ENCODE measurements at places on chromosomes 12 and 14.

GRCh38 chr12:124436366-124436765, 131.0 kb downstream of the NCOR2 start:
- no peak for DNase-seq

DNA sequence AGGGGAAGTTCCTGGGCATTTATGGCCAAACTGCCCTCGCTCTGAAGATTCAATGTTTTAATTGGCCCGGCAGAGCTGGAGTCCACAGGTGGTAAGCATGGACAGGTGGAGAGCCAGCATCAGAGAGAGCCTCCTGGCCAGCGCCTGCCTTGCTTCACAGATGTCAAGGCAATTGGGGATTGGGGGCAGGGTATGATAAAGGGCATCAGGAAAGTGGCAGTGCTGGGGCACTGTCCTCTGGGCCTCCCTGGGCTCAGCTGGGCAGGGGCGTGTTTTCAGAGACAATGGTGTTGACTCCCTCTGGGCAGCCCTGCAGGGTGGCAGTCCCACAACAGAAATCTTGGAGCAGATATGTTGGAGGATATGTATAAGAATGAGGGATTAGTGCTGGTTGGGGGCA, 237.3 kb downstream of the CACNA1C start:
- no peak for DNase-seq

DNA sequence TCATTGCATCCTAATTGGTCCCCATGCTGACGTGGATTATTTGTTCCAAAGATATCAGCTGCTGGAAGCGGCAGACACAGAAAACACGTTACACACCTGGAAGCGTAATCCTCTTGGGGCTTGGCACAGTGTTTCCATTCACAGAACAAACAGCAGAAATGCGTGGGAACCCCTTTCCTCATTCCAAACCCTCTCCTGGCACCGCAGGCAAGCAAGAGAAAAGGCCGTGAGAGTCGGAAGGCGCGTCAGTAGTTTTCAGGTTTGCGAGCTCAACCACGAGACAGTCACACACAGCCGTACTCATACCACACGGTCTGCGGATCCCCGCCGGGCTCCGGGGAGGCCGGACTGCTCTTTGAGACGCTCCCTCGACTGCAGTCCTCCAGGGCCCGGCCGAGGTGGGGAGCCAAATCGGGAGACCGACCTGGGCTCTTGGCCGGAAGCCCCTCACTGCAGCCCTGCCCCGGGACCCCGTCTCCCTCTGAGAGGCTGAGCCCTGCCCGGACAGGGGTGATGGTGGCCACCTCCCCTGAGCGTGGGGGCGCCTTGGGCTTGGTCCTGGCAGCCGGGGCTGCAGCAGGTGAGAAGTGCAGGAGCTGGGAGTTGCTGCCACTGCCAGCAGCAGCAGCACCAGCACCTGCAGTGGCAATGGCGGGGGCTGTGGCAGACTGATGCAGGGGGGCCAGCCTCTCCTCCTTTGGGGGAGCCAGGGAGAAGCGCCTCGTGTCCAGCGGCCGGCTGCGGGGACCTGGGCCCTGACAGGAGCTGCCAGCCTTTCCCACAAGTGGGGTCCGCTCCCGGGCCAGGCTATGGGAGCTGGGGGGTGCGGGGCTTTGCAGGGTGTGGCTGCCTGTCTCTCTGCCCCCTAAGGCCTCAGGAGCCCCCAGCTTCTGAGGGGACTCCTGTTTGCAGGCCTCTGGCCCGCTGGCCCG, 28.1 kb upstream of the GPR68 start:
- no peak for DNase-seq

DNA sequence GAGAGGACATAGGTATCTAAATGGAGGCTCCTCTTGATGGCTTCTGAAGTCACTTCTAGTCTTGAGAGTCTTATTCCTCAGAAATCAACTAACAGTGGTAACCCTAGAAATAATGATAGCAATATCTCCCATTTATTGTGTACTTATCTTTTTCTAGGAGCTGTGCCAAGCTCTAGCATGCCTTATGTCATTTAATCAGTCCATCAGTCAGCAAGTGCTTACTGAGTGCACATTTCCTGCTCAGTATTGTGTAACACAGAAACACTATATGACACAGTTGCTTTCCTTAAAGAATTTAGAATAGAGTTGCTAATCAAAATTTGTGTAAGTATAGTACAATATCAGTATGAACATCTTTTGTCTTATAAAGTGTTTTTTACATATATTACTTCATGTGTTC, 36.6 kb downstream of the KRT76 start:
- no peak for DNase-seq

DNA sequence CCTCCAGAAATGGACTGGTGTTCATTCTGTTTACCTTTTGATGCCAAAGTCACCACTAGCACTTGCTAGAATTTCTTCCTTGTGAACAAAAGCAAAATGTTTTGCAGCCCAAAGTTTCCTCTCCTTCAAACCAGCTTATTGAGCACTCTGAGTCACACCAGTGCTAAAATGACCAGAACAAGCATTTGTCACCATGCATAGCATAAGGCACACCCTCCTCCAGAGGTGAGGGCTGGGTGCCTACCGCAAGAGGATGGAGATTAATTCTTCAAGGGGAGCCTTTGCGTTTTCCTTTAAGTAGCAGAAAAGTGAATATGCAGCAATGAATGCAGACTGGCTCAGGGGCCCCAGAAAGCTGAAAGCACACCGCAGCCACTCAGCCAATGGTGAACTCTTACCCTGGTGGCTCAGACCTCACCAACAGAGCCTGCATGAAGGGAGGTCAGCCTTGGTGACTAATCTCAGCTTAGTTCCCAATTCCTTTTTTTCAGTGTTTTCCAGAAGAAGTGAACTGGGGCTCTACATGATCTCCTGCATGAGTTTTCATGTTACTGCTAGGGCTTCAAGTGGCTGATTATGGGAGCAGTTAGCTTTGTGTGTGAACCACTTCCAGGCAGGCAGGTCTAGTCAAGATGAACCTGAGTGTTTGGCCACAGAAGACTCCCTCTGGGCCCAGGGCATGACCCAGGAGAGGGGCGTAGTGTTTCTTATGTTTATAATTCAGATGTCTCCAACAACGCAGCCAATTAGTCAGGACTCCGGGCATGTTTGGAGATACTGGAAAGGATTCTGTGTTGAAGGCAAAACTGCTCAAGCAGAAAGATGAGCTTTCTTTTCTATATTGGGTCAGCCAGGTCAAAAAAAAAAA, 96.3 kb downstream of the PAX9 start:
- no peak for DNase-seq

- DNase-seq: no peak
These were observed 215.7 kb downstream of the KIF26A start for GRCh38 chr14:104353921-104354701.

DNA sequence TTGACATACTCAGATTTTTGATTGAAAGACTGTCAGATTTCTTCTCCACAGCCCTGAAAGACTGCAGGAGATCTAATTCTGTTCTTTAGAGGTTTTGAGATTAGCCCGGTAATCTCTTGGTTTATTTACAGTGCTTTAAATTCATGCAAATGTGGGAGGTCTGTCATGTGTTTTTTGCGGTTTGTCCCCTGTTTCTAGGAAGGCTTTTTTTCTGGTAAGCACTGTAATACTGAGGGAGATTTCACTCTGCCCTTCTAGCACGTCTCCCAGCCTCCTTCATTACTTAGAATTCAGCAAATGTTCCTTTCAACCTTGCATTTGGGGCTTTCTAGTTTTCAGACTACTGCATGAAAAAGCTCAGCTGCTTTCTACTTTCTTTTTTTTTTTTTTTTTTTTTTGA, 31.1 kb downstream of the GPHN start:
- no peak for DNase-seq

DNA sequence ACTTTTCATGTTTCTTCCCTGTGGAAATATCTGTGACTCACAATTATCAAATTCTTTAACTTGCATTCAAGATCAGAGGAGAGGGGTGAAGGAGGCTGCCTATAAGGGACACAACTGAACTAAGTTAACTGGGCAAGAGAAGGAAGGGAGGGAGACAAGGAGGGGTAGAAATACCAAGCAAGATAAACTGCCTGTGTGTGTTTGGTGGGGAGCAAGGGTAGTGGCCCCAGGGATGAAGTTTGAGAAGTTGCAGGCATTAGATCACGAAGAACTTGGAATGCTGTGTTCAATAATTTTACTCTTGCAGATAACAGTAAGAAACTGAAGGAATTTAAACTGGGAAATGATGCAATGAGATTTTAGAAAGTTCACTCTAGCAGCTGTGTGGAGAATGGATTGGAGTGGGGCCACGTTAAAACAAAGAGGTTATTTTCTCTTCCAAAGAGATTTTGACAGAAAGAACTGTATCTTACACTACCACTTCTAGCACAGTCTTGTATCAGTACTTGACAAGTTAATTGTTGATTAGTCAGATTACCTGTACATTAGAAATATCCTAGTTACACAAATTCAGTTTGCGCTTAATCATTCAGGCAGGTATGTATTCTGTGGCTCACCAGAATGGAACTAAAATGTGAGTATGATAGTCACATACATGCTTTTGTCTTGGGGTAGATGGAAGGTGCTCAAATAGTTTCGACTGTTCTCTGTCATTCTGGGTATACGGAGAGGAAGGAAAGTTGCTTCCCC, 7.4 kb downstream of the PKP2 start:
- DNase-seq: no peak

DNA sequence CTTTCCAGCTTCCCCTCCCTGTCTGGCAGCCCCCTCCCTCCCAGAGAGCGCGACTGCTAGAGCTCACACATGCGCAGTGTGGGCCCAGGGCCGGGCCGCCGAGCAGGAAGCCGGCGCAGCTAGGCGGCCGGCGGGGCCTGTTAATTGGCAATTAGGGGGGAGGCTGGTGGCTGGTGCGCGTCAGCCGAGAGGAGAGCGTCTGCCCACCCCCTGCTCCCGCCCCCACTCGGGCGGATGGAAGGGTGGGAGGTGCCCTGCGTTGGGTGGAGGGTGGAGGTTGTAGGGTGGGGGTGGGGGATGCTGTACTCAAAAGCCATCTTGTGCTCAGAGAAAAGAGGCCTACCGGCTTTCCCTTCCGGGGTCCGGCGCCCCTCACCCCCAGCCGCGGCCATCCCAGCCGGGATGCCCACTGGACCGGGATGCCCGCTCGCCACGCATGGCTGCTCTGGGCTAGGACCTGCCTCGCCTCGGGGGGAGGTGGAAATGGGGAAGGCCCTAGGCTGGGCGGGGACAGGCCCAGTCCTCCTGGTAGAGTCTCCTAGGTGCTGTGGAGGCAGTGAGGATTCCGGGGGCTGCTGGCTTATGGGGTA, 9.2 kb downstream of the HOXC8 start:
- peak; percentile 70 for DNase-seq

GRCh38 chr14:31926123-31926522, 151.0 kb upstream of the ARHGAP5 start:
- DNase-seq: no peak
